ENCODE measurements at places on chromosomes 7 and 10. TPM values are rescaled to one million over a fixed set of nuclear protein-coding genes. Genes with fewer than 3 reads are reported as not detected.

TUBAL3 gene
- not detected for total RNA-seq

CYP2E1 gene
- total RNA-seq = 14.5 TPM

PSTK gene
- total RNA-seq = 10.5 TPM

UPK3BL1 gene
- total RNA-seq = 60.2 TPM

SPAM1 gene
- not detected for total RNA-seq

KCND2 gene
- total RNA-seq = not detected

LHFPL3 gene
- total RNA-seq = not detected

FZD8 gene
- 1.5 TPM for total RNA-seq

ADAM8 gene
- total RNA-seq = 157 TPM

PDE6C gene
- not detected for total RNA-seq

SCART1 gene
- total RNA-seq = 20.6 TPM

MYL10 gene
- not detected for total RNA-seq

GRCh38 chr10:11328264-11329061 lies 283.0 kb downstream of the USP6NL start:
- no peak for DNase-seq

- no peak for DNase-seq
These were observed 26.4 kb downstream of the BBS9 start for GRCh38 chr7:33155811-33156210.

DNA sequence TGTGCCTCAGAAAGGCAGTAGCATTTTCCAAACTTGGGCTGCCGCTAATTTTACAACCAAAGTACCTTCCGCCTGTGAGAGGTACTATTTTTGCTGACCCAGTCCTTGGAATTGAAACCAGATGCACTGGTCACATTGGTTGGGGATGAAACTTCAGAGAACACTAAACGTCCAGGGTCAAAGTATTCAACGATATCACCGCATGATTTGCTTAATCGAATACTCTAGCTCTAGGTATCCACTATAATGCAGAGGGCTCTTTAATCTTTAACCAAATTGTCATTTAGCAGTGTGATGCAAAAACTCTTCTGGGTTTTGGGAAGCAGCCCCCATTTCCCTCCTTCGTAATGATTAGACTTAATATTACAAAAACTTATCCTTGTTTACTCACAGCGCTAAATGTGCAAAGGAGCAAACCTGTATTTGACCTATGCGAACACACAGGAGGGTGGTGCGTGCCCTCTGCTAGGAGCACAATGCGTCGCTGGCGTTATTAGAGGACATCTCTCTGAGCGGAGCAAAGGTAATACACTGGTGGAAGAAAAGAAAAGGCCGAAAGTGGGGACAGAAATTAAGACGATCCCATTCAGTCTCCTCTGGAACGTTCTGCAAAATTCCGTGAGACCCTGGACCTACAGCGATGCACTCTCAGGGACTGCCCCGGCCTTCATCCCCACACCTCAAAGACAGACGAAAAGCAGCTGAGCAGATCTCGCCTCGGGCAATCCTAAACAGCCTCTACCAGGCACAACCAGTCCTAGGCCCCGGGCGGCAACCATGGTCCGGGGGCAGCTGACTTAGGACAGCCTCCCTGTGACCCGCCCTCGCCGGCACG lies 916 bp upstream of the EEPD1 start:
- DNase-seq = no peak

- no peak for DNase-seq
These were observed 450.2 kb upstream of the MBL2 start for GRCh38 chr10:53222806-53223205.

GRCh38 chr7:3215624-3216585 lies 85.1 kb upstream of the SDK1 start:
- DNase-seq = no peak

GRCh38 chr7:49635800-49636199 lies 137.6 kb upstream of the VWC2 start:
- DNase-seq = no peak

DNA sequence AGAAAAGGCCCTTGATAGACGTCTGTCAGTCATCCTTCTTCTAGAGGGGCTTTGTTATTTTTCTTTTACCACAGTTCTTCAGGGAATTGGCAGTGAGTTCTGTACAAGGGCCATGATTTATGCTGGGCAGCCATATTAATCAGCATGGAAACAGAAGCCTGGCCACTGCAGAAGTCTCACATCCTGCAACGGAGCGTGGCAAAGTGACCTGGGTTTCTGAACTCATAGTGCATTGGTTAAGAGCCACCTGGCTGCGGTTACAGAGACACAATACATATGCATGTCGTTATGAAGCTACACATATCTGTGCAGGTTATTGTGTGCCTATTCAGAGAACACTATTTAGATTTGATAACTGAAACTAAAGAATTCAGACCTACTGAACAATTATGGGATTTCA lies 419.4 kb upstream of the CELF2 start:
- DNase-seq = no peak

DNA sequence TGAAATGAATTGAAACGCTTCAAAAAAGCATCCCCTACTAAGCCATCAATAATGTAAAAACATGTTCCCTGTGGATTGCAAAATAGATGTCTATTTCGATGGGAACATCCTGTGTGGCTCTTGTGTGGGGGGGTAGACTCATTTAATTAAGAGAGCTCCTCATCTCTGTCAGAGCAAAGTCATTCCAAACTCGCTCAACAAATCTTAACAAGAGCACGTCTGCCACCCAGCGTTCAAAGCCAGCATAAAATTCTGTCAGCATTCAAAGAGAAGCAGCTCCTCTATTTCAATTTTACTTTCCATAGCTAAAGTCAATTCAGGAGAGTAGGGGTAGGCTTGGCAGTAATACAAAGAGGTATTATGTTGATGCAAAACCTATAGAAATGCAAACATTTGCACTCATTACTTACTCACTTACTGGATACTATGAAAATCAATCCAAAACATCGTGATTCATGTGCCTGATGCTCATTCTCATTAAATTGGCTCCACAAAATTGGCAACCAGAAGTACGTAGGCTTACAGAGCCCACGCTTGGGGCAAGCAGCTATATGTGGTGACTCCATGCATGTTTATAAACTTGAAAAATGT lies 114.9 kb downstream of the IPMK start:
- DNase-seq = no peak

DNA sequence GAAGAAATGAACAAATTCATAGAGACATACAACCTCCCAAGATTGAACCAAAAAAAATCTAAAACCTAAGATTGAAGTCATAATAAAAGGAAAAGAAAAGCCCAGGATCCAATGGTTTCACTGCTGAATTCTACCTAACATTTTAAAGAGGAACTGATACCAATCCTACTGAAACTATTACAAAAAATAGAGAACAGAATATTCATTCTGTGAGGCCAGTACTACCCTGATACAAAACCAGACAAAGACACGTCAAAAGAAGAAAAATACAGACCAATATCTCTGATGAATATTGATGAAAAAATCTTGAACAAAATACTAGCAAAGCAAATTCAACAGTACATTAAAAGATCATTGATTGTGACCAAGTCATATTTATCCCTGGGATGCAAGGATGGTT lies 128.5 kb upstream of the STEAP1 start:
- no peak for DNase-seq

DNA sequence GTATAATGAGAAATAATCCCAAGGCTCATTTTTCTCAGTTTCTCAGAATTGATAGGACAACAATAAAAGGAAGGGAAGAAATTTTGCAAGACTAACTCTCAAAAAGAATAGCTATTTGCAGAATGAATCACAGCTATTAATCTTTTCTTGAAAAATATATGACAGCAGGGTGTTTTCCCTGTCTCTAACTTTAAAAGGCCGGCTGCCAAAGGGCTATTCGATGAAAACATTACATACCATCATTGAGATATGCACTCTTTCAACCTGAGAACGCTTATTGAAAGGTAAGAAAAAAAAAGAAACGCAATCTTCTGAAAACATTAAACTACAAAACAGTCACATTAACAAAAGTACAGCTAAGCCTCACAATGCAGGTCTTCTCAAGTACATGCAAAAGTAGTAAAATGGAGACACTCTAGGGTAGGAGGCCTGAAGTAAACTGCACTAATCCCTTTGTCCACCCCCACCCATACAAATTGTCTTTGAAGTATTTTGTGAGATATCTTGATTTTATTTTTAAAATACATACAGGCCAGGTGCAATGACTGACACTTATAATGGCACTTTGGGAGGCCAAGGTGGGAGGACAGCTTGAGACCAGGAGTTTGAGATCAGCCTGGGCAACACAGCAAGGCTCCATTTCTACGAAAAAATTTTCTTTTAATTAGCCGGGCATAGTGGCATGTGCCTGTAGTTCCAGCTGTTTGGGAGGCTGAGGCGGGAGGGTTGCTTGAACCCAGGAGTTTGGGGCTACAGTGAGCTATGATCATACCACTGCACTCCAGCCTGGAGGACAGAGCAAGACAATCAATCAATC lies 83.0 kb downstream of the PARD3 start:
- no peak for DNase-seq

DNA sequence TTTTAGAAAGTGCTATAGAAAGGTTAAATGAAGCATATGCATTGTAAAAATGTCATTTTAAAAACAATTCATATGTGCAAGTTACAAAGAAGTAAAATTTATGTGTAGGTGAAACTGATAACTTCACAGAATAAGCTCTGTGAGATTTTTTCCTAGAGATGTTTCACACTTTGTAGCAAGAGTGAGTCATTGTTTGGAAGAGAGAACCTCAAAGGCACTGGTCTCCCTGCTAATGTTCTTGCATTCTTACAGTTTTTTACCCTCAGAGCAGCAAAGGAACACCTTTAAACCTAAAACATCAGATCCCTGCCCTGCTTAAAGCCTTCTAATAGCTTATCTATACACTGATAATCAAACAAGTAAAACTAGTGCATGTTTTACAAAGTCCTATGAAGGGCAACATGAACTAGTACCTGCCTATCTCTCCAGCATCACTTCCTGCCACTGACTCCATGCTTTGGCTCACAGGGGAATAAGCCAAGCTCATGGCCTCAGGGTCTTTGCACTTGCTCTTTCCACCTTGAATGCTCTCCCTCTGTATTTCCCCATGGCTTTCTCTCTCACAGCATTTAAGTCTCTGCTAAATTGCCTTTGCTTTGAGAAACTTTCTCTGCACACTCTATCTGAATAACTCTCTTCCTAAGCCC lies 997.0 kb downstream of the GATA3 start:
- DNase-seq = no peak

GRCh38 chr7:36115448-36116321 lies 37.4 kb upstream of the EEPD1 start:
- DNase-seq = peak; percentile 17

GRCh38 chr10:90947030-90947960 lies 26.4 kb upstream of the ANKRD1 start:
- DNase-seq = no peak

DNA sequence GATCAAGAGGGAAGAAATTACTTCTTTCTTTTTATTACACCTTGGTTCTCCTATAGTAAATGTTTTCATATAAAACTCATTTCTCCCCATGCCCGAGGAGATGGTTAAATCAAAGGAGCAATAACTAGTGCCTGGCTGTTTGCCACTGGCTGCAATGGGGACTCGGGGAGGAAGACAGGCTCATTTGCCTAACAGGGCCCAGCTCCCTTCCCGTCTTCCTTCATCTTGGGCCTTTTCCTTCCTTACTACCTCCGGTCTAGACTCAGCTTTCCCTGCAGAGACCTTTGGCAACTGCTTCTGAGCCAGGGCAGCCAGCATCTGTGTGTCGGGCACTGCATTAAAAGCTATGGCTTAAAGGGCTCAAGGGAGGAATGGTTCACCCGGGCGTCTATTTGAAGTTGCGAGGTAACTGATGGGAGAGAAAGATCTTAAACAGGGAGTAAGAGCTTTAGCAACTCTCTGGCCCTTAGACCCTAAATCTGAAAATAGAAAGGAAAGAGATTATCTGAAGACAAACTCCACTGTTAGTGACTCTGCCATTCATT lies 63.5 kb downstream of the CALD1 start:
- DNase-seq = no peak

DNA sequence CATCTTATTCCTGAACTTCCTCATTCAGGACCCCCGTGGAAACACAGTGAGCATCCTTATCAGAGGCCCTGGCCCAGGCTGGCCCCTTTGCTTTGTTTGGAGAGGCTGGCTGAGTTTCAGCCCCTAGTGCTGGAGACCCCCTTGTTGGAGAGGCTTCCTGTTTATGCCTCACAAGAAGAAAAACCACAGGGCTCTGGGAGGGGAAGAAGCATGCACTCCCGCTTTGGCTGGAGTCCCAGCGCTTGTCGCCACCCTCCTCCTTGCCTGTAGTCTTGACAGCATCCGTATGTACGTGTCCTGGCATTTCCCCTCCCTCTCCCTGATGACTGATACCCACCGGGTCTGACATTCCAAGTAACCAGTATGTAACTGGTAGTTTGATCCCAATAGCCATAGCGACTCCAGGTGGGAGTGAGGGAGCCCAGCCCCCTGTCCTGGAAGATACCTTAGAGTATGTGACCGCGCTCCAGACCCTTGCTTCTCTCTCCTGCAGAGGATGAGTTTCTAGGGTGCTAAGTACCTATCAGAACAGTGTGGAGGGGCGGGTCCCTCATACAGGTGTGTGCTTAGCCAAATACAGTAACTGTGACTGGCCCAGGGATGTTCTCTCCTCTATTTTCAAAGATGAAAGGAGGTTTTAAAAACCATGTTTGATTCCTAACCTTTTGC lies 6.9 kb upstream of the ATP6V0E2 start:
- DNase-seq = no peak

GRCh38 chr10:70584909-70585544 lies 17.5 kb downstream of the PRF1 start:
- no peak for DNase-seq
